Activated T-helper 9 cell treated with anti-CD3 and anti-CD28 coated beads, Interleukin-2, amount 50 U/mL, for 16 hours (primary cell): ENCODE measurements at places on chromosomes 3 and 15.

- DNase-seq, result no peak
Measured at GRCh38 chr15:29099131-29099880, 170.3 kb downstream of the NSMCE3 start.

GRCh38 chr15:49169880-49170597 lies at the start of gene GALK2:
TSS of gene GALK2 (plus strand) at chr15:49170247. CDS start at chr15:49170323, 76 bp downstream.
- peak; percentile 68 for DNase-seq

DNA sequence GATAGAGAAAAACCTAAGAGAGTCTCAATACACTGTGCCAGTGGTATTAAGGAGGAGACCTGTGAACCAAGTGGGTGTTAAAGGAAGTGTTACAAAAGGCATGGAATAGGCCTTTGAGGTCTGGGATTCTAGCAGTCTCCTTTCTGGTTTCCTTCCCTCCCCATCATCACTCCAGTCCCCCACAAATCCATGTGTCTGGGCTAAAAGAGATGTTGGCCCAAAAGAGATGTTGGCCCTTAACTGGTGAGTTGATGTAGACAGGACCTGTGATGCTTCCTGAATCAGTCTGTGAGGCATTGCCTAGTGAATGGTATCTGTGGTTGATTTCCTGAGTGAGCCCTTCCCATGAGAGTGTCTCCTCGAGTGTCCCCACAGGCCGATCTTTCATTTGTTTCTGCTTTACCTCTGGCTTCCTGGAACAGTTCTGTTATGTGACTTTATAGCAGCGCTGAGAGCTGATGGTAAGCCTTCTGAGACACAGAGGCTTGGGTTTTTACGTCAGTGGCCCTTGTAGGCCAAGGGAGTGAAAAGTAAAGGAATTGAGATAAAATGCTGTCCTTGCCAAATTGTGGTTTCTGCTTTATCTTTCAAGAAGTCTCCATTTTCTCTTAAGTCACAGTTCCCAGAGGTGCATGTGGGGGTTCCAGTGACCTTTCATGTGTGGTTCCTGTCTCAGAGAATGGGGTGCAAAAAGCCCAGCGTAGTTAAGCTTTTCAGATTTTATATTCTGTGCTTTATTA lies 87.8 kb downstream of the KLHL25 start:
- no peak for DNase-seq

GRCh38 chr3:81516042-81516441 lies 245.4 kb downstream of the GBE1 start:
- DNase-seq, result no peak

- DNase-seq, result no peak
Measured at GRCh38 chr3:173064631-173065030, 76.4 kb downstream of the SPATA16 start.

DNA sequence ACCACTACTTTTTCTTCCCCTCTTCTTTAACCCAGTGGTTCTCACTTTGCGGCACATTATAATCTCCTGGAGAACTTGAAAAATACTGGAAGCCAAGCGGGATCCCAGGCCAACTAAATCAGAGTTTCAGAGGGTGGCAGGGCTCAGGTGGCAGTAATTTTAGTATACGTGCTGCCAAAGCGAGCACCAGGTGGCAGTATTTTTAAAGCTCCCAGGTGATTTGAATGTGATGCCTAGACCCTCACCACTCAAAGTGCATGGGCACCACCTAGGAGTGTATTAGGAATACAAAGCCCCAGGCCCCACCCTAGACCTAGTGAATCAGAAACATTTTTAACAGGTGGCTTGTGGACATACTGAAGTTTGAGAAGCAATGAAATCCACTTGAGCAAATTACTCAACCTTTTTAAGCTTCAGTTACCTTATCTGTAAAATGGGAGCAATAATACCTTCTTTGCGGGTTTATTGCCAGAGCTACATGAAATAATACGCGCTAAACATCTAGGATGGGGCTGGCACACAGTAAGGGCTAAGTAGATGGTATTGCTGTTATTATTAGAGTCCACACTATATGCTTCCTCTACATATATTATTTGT lies 8.3 kb downstream of the B3GALNT1 start:
- DNase-seq, result no peak

GRCh38 chr3:129052675-129053074 lies 7.9 kb upstream of the GP9 start:
- no peak for DNase-seq

DNA sequence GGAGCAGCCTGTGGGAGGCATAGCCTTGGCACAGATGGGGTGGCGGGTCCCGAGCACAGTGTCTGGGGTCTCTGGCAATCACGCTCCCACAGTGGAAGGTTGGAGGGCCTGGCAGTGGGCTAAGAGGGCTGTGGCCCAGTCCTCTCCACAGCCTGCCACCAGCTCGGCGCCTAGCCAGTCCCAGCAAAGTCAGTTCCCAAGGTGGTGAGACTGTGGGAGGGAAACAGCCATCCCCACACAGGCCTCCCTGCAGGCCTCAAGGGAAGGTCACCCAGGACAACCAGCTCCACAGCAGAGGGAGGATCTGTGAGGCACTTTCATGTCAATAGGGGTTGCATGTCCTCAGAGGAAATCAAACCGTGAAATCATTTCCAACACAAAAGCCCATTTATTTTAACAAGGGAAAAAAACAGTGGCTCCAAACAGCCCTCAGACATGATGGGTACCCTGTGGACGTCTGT lies 27.6 kb upstream of the LIMD1 start:
- no peak for DNase-seq

- DNase-seq, result no peak
Measured at GRCh38 chr3:40847551-40847992, 322.8 kb downstream of the ZNF621 start.

DNA sequence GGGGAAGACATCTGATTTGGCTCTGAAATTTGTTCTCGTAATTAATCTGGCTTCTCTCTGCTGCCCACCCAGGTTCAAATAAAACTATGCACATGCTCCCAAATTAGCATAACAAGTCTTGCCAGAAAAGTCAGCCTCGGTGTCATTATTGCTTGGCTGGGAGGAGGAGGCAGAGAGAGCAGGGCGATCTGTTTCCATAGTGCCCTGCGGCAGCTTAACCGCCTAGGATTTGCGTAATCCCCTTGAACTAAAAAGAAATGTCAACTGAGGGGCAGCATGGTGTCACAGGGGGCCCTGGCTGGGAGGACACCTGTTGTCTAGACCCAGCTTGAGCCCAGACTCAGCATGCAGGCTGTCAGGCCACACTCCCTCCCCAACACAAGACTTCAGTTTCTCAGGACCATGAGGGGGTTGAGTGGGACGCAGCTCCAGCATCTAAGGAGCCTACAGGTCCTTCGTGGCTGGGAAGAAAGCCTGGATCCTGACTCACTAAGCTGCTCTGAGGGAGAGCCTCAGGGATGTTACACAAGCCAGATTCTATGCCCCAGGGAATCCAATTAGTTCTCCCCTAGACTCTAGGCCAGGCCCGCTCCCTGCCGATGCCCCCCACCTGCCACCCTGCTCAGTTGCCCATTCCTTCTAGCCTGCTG lies 17.3 kb downstream of the MRPS11 start:
- no peak for DNase-seq

DNA sequence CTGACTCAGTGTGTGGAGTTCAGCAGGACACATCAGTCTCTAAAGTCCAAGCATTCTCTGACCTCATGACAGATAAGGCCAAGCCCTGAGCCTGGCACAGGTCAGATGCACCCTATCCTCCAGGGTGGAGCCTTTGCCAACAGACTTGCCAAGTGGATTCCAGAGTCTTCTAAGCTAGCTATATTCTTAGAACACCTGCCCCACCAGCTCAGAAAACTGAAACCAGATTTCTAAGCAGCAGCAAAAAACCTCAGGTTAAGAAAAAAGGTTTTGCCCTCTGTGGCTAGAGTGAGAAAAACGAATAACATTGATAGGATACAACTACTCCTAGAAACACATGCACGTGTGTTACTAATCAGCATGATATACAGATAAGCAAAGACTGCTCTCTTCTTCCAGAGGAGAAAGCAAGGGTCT lies 11.6 kb downstream of the RMDN3 start:
- no peak for DNase-seq

DNA sequence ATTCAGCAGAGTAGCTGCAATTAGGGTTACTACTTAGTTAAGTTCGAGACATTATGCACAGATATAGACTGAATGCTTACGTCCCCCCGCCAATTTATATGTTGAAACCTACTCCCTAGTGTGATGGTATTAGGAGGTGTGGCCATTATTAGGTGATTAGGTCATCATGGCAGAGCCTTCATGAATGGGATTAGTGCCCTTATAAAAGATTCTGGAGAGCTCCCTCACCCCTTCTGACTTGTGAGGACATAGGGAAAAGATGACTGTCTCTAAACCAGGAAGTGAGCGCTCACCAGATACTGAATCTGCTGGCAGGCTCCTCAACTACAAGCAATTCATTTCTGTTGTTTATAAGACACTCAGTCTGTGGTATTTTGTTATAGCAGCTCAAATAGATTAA lies 25.6 kb upstream of the TEX9 start:
- DNase-seq, result no peak

GRCh38 chr3:184784731-184785500 lies 27.1 kb upstream of the VPS8 start:
- no peak for DNase-seq

GRCh38 chr3:149414557-149415231 lies 37.2 kb upstream of the TM4SF1 start:
- no peak for DNase-seq

DNA sequence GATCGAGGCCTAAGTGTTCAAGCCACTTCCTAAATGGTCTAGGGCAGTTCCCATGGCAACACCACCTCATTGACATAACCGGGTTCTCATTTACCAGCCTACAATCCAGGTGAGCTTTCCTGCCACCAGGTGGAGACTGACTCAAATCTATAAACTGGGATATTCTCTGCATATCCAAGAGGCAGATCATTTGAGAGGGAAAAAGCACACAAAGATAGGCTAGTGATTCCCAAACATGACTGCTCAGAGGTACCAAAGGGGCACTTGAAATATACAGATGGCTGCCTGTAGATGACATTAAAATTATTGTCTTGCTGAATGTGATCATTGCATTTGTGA lies 141.3 kb upstream of the PROK2 start:
- DNase-seq, result no peak

DNA sequence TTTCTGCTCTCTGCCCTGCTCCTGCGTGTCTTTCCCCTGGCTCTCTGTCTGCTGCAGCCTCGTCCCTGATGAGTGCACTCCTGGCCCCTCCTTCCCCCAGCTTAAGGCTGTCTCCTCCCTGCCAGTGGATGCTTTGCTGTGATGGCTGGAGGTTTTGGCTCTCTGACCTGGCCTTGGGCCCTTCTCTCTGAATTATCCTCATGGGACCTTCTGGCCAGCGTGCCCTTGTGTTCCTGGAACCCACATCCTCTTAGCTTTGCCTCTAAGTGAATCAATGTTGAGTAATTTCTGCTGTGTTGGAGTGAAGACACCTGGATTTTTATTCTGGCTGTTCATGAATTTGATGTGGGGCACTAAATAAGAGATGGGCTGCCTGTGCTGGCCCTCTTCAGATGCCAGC lies 9.8 kb upstream of the TNFAIP8L3 start:
- no peak for DNase-seq

GRCh38 chr3:36444909-36445308 lies 64.6 kb downstream of the STAC start:
- DNase-seq, result no peak
